ENCODE measurements at places on chromosomes 7 and 10. TPM values are rescaled to one million over a fixed set of nuclear protein-coding genes. Genes with fewer than 3 reads are reported as not detected.

CPA2 gene
- total RNA-seq: not detected

OR9A2 gene
- not detected for total RNA-seq

GPER1 gene
- total RNA-seq: 1.9 TPM

ADD3 gene
- total RNA-seq: 182 TPM

SORBS1 gene
- 359 TPM for total RNA-seq

GJD4 gene
- total RNA-seq: not detected

EPO gene
- not detected for total RNA-seq

IFIT1B gene
- total RNA-seq: not detected

SLC13A4 gene
- total RNA-seq: 1.3 TPM

HMX3 gene
- not detected for total RNA-seq

SHH gene
- total RNA-seq: not detected

GNGT1 gene
- total RNA-seq: not detected

PRKCQ gene
- 2.7 TPM for total RNA-seq

NUTM2E gene
- not detected for total RNA-seq

GRCh38 chr10:20970708-20971107 is 73.6 kb upstream of the NEBL start:
- no peak for DNase-seq

GRCh38 chr10:119677904-119678755 is 26.9 kb downstream of the BAG3 start:
- DNase-seq: no peak

DNA sequence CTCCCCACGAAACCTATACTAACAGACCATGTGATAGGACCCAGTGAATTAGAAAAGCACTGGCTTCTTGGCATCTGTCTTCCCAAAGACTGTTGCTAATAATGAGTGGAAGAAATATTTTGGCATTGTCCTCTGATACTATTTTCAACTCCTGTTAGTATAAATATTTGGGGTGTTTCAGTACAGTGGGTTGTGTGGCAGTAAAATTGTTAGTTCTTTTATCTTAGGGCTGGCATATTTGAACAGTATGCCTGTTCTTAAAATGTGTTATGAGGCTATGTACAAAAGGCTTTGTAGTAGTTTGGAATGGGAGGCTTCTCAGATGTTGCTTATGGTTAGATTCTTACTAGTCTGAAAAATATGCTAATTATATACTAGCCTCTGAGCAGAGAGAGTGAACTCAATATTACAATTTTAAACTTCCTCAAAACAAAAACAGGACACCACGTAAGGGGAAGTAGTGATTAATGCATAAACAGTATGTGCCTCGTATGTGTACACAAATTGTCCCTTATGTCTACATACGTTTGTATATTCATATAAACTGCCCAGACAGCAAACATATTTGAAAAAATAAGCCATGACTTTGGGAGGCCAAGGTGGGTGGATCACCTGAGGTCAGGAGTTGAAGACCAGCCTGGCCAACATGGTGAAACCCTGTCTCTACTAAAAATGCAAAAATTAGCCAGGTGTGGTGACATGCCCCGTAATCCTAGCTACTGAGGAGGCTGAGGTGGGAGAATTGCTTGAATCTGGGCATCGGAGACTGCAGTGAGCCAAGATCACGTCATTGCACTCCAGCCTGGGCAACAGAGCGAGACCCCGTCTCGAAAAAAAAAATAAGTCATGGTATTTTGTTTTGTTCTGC is 115.4 kb downstream of the ARID5B start:
- DNase-seq: no peak

DNA sequence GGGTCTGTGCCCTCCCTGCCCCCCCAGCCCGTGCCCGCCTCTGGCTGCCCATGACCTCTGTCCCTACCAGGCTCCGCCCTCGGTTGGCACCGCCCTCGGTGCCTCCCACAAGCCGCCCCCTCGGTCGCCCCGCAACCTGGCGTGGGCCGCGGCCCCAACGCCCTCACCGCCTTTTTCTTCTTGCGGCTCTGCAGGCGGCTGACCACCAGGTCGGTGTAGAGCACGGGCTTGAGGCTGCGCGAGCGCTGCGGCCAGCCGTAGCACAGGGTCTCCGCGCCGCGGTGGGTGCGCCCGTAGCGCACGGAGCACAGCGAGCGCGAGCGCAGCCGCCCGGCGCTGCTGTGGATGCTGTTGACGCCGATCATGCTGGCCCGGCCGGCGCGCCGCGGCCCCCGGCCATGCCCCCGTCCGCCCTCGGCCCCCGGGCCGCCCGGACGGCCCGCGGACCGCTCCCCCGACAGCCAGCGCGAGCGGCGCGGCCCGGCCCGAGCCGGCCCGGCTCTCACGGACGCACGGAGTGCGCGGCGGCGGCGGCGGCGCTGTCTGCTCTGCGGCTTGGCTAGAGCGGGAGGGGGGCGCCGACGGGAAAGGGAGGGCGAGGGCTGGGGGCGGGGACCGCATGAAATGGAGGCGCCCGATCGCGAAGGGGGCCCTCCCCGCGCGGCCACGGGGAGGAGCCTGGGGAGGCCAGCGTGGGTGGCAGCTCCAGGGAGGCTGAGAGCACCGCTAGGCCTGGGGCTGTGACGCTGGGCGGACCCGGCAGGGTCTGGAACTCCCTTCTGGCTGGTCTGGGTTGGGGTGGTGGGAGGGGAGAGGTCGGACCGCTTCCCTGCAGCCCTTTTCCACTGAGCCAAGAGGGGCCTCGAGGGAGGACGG is 9.6 kb downstream of the PSD start:
- DNase-seq: no peak

GRCh38 chr7:818031-818699 is 14.1 kb upstream of the SUN1 start:
- no peak for DNase-seq

- DNase-seq: no peak
Observed at GRCh38 chr7:11404355-11404754, 427.6 kb downstream of the THSD7A start.

GRCh38 chr7:31442626-31443025 is 71.3 kb upstream of the ITPRID1 start:
- no peak for DNase-seq

DNA sequence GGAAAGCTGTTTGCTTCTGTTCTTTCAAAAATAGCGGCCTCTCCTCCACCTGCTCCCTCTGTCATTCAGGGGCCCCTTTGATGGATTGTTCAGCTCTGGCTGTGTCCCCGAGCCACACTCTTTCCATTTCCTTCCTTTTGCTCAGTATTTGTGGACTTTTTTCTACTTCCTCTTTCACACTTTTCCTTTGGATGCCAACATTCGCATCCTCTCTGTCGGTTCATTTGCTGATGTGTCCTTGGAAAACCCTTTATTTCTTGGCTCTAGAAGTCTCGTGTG is 11.7 kb upstream of the PWWP2B start:
- no peak for DNase-seq

DNA sequence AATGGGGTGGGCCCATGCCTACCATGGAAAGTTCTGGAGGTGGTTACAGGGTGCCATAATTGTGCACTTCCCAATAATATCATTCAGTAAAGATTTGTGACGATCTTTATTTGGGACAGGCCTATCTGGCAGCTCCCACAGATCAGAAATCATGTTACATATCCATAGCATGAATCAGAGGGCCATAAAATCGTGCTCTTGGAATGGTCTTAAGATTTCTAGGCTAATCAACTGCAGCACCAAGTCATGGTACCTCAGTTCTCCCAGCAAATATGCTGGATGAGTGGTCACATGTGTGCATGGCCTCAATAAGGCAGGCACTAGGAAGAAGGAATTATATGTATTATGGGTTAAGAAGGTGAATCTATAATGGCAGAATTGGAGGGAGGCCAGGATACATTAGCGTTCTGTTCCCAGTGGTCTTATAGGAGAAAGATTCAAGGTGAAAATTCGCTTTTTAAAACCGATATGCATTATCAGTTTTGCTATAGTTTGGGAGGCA is 134.7 kb downstream of the NRP1 start:
- no peak for DNase-seq

GRCh38 chr10:8133146-8133545 is 78.7 kb downstream of the GATA3 start:
- DNase-seq: no peak

DNA sequence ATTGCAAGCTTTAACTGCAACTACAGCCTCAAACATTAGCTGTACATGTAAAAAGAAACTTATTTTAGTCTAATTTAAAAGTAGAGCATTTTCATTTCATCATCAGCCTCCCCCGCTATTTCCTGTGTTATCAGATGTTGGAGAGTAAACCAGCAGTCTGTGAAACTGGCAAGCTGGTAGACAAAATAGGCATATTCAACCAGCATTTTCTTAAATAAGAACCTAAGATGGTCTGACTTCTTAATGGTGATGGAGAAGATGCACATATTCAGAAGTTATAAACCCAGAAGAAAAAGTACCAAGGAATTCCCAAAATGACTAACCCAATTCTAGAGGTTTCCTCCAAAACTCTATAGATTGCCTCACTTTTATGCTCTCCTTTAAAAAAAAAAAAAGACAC is 24.9 kb downstream of the PIK3AP1 start:
- DNase-seq: no peak

GRCh38 chr10:62527019-62527827 is 153.1 kb downstream of the ZNF365 start:
- no peak for DNase-seq

GRCh38 chr10:128568990-128569945 is 443.0 kb upstream of the MKI67 start:
- DNase-seq: no peak

DNA sequence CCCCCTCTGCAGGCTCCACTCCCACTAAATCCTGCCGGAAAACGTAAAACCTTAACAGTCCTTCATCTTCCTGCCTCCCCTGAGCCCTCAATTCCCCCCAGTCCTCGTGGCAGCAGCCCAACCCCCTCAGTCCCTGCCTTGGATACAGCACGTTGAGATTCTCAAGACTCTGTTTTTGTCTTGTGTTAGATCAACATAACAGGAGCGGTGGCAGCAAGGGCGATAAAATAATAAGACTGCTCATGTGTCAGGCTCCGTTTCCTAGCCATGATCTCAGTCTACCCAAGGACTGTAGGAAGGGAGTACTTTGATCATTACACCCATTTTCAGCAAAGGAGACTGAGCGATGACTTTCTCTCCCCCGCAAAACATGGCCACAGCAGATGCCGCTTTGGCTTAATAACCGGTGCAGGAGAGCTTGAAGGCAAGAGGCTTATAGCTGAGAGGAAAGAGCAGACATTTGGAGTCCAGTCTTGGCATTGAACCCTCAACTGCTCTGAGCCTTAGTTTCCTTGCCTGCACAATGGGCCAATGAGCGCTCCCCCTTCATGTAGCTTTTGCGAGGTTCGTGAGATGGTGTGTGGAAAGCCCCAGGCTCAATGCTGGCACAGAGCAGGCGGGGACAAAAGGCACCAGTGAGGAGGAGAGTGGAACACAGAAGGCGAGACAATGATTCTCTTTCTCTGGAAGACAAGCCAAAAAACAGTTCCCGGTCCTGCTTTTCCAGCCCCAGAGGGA is 42.1 kb upstream of the PCBD1 start:
- DNase-seq: no peak

- no peak for DNase-seq
Observed at GRCh38 chr10:55410415-55410885, 609.4 kb upstream of the PCDH15 start.

DNA sequence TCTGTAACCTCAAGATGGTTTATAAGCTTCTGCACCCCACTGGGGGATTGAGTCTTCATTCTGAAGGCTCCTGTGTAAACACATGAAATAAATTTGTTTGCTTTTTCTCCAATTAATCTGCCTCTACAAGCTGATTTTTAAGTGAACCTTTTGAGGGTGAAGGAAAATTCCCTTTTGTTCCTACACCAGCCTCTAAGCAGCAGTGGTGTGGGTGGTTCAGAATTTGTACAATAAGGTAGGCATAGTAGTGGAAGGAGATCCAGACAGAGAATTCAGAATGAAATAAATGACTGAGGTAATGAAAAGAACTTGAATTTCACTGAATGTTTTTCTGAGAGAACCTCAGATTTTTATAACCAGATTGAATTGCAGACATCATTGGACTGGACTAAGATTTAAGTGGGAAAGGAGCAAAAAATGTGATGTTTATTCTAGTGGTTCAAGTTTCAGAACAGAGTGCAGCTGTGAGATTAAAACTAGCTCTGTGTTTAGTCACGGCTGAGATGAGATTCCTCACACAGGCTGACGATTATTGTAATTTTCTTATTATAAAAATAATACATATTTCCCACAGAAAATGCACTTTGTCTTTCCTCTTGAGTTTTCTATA is 1162.2 kb downstream of the TYW1 start:
- DNase-seq: no peak

- DNase-seq: no peak
Observed at GRCh38 chr10:93255546-93255945, 181.9 kb downstream of the CYP26A1 start.

GRCh38 chr10:93475227-93475626 is 6.9 kb downstream of the MYOF start:
- no peak for DNase-seq

DNA sequence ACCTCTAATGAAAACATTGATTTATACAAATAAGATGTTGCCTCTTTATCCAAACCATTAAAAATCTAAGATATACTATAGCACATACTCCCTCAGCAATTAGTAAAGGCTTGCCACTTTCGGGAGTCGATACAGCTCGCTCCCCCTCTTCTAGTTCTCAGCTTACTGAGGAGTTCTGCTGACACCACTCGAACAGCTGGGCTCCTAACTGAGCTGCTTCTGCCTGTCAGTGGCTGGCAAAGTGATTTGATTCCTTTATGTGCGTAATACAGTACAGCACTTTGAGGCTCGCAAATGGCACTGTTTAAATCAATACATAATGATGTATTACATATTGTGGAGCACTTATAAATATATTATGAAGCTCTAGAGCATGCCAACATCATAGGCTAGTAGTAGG is 241.8 kb downstream of the CREB5 start:
- DNase-seq: no peak

- no peak for DNase-seq
Observed at GRCh38 chr10:71094712-71095390, 117.5 kb upstream of the UNC5B start.

DNA sequence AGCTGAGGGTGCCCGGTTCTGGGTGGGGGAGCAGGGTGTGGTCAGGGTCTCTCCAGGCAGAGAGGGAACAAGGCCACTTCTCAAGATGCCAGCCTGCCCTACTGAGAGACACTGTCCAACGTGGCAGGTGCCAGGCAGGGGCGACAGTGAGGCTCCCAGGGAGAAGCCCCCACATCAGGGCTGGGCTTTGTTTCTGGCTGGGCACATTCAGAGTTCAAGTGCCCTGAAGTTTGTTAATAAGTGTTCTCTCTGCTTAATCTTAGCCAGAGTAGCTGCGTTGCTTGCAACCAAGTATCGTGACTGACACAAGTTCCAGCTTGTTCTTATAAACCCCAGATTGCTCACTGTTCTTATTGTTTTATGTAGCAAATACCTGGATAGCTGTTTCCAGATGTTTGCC is 21.8 kb downstream of the FOXL3 start:
- DNase-seq: no peak
